CD4-positive, alpha-beta T cell treated with Interleukin-17A for 1 hour (primary cell): ENCODE measurements at places on chromosomes 12 and 14.

DNA sequence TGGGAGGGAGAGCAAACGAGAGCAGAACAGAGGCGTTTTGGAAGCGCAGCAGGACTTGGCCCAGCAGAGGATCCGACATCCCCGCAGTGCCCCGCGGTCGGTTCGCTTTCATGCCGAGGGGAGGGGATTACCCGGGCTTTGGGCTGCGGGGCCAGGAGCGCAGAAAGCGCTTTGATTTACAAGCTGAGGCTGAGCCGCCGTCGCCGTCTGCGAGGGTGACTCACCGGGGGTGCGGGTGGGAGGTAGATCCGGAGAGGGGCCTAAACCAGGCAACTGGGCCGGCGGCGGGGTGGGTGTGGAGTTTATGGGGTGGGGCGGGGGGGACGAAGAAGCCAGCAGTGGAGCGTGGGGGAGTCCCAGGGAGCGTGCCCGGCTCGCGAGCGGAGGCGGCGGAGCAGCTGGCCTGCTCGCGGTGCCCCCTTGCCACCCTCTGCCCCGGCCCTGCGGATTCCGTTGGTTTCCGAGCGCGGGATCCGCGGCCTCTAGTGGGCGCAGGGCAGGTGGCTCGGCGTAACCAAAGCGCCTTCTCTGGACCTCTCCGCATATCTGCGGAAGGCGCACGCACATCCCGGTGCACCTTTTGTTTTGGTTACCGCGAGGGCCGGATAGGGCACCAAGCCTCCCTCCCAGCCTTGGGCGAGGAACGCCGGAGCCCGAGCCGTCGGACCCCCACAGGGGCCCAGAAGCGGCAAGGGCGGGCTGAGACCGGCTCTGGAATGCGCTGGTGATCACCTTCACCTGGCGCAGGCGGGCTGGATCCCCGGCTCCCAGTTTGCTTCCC is 2.6 kb downstream of the SIX4 start:
- DNase-seq: peak; percentile 32

GRCh38 chr14:68784978-68785533 is 7.8 kb downstream of the ZFP36L1 start:
- DNase-seq: no peak

DNA sequence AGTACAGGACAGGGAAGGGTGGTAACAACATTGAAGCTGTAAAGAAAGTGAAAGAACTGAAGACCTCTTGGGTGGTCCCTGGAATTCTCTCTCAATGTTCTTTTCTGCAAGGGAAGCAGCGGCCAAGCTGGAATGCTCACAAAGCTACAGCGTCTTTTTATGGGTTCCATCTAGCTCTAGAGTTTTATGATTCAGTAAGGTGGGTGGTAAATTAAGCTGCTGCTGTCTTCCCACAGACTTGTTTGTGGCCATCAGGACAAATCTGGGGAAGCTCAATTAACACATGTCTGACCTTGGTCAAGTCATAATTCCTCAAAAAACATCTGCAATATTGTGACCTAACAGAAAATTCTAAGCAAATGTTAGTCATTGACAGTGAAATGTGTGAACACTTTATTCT is 139.1 kb downstream of the MED13L start:
- DNase-seq: no peak

DNA sequence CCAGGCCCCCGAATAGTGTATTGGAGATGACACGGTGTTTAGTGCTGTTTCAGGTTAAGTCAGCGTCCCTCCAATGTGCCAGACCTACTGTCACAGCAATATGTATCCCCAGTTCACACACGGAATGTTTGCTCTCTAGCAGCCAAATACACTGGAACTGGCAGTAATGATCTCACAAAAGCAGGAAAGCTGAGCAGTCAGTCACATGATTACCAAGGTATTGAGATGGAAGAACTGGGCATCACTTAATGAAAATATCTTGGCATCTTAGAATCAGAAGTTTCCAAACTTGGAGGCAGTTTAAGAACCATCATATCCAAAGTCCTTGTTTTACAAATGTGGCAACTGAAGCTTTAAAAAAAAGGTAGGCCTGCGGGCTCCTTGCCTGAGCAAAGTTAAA is 23.3 kb downstream of the NINJ2 start:
- DNase-seq: no peak

GRCh38 chr14:73606271-73606670 is 6.0 kb upstream of the ACOT6 start:
- no peak for DNase-seq

DNA sequence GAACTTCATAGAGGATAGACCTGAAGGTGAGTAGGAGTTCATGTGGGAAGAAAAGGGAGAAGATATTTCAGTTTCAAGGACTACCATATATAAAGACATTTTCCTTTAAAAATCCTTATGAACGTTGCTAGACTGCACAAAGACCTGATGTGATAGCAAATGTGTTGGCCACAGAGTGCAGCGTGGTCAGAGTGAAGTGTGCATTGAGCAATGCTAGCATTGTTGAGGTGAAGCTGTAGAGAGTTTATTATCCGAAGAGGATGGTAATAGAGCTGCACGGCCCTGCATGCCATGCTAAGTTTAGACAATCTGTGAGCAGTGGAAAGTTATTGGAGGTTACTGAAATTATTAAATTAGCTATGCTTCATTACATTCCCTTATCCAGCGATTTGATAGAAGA is 413.0 kb downstream of the CCDC91 start:
- no peak for DNase-seq

- DNase-seq: no peak
These were observed 133.4 kb downstream of the SLC6A15 start for GRCh38 chr12:84779169-84779568.

DNA sequence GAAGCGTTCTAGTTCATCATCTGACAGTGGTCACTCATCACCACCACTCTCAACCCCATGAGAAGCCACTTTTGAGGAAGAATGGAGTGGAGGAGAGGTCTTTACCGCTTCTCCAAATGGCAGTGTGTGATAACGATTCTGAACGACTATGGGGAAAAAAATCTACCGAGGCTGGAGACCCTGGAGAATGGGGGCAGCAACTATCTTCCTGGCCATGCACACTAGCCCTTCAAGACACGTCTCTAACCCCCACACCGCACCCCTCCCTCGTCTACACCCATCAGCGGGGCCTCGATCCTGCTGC is 365 bp downstream of the ING4 start:
- DNase-seq: no peak
